Cortex of kidney (tissue), 1 donor: ENCODE measurements at places on chromosomes 6 and 20.

GRCh38 chr6:7726416-7727085 is 652 bp downstream of the BMP6 start:
- no peak for DNase-seq

DNA sequence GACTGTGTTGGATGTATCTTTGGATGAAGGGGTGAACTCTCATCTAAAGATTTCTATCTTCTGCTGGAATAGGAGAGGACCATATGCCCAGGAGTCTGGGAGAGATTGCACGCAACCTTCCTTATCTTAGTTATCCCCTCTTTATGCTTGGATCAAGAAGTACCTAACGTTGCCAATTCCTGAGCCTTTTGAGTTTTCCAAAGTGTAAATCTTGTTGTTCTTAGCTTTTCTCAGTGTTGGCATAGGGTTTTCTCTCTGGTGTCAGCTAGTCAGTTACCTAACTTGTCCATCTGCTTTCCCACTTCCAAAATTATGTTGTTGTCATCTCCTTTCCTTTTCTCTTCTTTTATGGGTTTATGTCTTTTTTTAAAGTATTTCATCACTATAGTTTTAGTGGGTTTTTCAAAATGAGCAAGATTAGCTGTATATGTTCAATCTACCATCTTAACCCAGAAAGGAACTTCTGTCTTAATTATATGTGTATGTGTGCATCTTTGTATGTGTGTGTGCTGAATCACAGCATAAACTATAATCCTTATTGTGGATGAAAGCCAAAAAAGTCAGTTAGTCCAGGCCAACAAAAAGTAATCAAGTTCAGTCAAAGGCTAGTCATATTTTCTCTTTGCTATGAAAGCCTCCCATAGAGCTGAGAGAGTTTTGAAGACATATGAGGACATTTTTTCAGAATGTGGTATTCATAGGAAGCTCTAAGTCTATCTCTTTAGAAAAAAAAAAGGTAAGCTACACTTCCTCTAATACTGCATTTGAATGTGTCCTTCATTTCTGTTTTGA is 72.1 kb downstream of the KHDC1L start:
- no peak for DNase-seq

GRCh38 chr6:53070806-53071205 is 5.6 kb downstream of the FBXO9 start:
- no peak for DNase-seq

GRCh38 chr20:1626528-1627199 is 6.9 kb upstream of the SIRPB1 start:
- no peak for DNase-seq

- DNase-seq: no peak
Observed at GRCh38 chr6:6497976-6498375, 90.5 kb upstream of the LY86 start.

GRCh38 chr20:64261138-64261537 is 5.6 kb downstream of the PCMTD2 start:
- DNase-seq: no peak
